ENCODE measurements at places on chromosomes 3 and 15.

DNA sequence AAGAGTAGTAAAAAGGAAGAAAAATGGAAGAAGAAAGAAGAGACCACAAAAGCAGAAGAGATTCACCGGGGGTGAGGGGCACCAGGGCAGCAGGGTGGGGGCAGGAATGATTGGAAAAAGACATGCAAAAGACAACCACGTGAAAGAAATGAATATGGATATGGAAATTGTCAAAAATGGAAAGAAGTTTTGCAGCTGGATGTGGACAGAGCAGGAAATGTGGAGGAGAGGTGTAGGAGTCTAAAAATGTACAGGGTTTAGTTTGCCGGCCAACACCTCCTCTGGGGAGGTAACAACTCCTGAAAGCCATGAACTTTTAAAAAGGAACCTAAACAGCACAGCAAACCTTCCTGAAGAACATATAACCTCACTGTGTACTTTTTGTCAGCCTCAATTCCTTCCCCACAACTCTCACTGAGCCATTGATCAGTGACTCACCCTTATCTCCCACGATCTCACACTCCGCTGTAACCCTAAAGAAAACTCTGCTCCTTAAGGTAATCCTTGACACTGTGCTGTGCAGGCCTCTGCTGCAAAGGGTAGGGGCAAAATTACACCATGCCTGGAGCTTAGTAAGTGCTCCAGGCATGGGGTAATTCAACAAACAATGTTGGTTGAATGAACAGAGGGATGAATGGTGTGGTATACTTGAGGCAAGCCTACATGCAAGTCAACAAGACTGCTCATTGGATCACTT lies 100.2 kb upstream of the BOC start:
- no peak for DNase-seq

DNA sequence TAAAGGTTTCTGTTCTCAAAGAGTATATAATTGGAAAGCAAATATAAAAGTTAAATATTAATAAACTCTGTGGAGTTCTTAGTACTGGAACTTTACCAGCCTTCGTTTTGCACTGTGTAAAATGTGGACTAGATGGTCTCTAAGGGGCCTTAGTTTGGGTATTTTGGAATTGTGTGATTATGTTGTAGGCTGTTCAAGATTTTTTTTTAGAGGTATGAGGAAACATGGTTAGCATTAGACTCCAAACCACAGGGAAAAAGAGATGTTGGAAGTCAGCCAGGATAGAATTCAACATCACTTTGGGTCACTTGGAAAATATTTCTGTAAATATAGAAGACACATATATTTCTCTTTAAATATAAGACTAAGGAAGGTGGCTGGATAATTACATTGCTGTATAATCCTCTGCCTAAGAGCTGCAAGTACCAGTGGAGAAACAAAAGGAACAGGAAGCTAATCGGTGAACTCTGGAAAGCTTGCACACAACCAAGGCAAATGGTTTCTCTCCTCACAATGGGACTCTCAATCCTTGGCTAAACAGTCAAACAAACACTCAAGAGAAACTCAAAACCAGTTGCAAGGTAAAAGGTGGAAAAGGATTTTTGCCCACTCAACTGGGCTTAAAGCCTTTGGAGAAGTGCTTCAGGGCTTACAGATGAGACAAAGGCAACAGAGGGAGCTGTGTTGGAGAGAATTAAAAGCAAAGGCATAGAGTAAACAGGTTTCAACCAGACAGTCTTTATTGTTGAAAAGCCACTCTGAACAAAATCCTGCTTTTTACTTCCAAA lies 141.7 kb downstream of the NR1D2 start:
- DNase-seq = peak; percentile 62

GRCh38 chr15:68425428-68426060 lies 6.4 kb downstream of the ITGA11 start:
- peak; percentile 51 for DNase-seq

GRCh38 chr3:115671761-115672455 lies 48.6 kb downstream of the GAP43 start:
- no peak for DNase-seq

GRCh38 chr3:10637342-10637741 lies 132.0 kb upstream of the ATP2B2 start:
- DNase-seq = no peak

- DNase-seq = peak; percentile 16
Measured at GRCh38 chr15:78567531-78567930, 2.2 kb downstream of the CHRNA5 start.

DNA sequence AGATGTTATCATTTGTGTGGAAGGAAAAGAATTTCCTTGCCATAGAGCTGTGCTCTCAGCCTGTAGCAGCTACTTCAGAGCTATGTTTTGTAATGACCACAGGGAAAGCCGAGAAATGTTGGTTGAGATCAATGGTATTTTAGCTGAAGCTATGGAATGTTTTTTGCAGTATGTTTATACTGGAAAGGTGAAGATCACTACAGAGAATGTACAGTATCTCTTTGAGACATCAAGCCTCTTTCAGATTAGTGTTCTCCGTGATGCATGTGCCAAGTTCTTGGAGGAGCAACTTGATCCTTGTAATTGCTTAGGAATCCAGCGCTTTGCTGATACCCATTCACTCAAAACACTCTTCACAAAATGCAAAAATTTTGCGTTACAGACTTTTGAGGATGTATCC lies 15.1 kb downstream of the KLHL24 start:
- no peak for DNase-seq

DNA sequence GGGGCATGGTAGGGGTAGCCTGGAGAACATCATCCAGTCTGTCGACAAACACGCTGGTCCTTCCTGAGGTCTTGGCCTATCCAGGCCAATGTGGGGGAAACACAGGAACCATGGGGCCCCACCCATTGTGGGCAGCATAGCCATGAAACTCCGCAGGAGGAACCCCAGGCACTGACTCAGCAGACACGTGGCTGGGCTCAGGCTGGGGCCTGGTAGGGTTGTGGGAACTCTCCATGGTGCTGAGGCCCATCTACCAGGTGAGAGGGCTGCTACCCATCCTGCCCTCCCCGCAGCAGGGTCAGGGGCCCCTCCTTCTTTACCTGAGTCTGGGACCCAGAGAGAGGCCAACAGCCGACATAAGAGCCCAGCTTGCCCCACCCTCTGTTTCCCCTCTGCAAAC lies 22.6 kb upstream of the CACNA2D2 start:
- DNase-seq = peak; percentile 75

GRCh38 chr15:40038275-40038637 lies 725 bp downstream of the SRP14 start:
- no peak for DNase-seq

- no peak for DNase-seq
Measured at GRCh38 chr3:122559906-122560305, 4.2 kb downstream of the PARP9 start.

DNA sequence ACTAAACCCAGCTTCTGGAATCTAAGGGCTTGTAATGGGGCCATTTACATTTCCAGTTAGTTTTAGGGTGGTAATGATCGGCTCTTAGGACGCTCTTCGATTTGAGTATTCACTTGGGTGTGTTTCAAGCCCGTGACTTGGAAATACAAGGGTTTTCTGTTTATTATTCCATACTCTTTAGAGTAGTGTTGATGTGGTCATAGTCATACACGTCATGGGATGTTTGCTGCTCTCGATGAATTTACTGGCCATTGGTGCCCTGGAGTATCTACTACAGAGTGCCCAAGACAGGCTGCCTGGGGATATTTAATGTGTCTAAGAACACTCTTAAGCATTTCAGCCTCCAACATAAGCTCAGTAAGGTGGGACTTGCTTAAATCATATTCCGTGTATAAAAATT lies 64.1 kb downstream of the PTPRG start:
- no peak for DNase-seq

DNA sequence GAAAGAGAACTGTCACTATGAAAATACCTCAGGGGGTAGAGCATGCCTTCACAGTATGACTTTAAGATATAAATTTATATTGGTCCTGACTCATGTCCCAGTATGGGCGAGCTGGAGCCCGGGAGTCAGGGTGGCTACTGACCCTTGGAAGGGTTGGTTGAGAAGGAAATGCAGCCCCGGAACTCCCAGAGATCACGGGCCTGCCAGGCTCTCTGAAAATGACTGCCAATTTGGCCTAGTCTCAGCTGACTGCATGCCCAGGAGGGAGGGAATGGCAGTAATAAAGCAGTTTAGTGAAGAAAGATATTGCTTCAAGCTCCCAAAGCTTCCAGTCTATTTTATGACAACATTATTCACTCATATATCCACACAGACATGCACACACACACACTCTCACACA lies 299.0 kb downstream of the NR2F2 start:
- DNase-seq = no peak

DNA sequence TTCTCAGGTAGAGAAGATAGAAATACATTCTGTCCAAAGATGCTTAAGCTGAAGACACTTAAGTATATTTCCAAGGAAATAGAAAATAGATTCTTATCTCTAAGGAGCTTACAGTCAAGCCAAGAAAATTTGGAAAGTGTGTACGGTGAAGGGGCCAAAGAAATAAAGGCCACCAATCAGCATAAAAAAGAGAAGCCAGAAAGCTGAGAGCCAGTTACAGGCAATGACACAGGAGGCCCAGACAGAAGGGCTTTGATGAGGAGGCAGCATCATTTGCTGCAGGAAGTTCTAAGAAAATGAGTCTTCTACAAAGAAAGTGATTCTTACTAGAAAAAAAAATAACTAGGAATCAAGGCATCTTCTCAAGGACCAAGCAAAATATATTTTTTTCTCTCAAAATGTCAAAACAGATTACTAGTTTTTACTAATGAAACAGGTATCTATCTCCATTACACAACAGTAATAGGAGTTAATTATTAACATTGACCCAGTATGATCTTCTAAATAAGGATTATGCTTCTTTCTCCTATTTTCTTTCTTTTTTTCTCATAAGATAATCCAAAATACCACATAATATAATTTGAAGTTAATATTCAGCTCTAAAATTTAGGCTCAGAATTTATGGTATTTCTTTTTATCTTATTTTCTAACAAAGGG lies 82.1 kb upstream of the PHLDB2 start:
- DNase-seq = no peak

DNA sequence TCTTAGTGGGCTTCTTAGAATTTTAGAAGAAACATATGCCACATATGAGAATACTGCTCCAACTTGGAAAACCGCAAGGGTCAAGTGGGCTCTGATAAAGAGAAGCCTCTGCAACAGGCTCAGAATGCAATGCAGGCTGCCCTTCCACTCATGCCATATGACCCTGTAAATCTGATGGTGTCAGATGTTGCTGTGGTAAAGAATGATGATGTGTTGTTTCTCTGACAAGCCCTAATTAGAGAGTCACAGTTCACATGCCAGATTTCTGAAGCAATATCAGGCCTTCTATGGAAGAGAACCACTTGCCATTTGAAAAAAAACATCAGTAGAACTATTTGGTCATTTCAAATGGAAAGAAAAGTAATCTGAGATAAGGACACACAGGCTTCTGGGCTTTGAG lies 749.6 kb downstream of the AGBL1 start:
- DNase-seq = peak; percentile 15

GRCh38 chr3:184368586-184369183 lies 7.2 kb downstream of the POLR2H start:
- DNase-seq = no peak

GRCh38 chr3:117526470-117527079 lies 817.0 kb downstream of the TUSC7 start:
- peak; percentile 70 for DNase-seq

GRCh38 chr15:50249704-50250103 lies 15.8 kb downstream of the HDC start:
- DNase-seq = no peak

- no peak for DNase-seq
Measured at GRCh38 chr3:42169579-42170120, 78.5 kb downstream of the TRAK1 start.

GRCh38 chr3:13455644-13456043 lies 24.5 kb upstream of the HDAC11 start:
- DNase-seq = no peak

DNA sequence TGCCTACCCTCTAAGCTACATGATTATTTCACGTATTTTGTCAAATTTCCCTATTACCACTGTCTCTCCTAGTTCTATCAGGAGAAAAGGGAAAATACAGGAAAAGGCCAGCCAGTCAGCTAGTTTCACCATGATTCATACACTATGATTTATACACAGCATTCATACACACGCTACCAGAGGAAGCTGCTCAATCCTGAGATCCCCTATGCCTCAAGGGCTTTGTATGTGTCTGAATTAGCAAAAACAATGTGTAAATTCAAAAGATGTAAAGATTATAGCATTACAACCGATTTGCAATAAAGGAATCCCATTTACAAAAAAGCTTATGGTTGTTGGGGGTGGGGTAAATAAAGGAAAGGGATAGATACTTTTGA lies 3.1 kb upstream of the ACKR4 start:
- no peak for DNase-seq

DNA sequence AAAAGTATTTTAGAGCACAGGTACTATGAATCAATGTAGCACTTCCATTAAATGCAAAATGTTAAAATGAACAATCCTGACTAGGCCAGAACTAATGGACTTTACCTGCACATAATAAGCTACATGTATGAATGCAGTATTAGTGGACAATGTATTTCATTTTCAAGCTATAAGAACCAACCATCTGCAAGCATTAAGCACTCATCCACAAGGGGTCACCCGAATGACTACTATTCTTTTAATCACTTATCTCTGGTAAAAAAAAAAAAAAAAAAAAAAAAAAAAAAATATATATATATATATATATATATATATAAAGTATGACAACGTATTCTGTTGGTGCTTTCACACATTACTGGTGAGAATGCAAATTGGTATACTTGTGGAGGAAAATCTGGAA lies 7.2 kb downstream of the HERC1 start:
- no peak for DNase-seq

- DNase-seq = peak; percentile 71
Measured at GRCh38 chr15:42921342-42921731, 759 bp upstream of the TTBK2 start.

DNA sequence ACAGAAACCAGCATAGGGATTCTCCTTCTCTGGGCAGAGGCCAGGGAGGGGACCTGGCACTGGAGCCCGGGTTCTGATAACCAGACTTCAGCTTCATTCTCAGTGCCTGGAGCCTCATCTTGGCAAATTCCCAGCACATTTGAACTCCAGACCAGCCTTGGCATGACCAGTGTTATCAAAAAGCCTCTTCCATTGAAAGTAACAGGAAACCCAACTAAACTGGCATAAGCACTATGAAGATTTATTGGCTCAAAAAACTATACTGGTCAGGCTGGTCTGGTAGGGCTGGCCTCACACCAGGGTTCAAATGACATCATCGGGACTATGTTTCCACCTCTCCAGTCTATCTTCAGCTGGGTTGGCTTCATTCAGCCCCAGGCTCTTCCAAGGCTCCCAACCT lies 48.1 kb upstream of the THUMPD3 start:
- DNase-seq = no peak

GRCh38 chr3:185561958-185562357 lies 9.6 kb upstream of the LIPH start:
- DNase-seq = no peak

- no peak for DNase-seq
Measured at GRCh38 chr3:155853214-155854140, 750 bp downstream of the SLC33A1 start.

- DNase-seq = no peak
Measured at GRCh38 chr3:46215810-46216414, 7.8 kb upstream of the CCR1 start.

- peak; percentile 98 for DNase-seq
Measured at GRCh38 chr3:108589081-108589997, at the start of the genes CIP2A and DZIP3. Gene CIP2A, minus strand, starts transcription at chr3:108589438. Its CDS starts 63 bp downstream, at chr3:108589375. Gene DZIP3, plus strand, starts transcription at chr3:108589722. Its CDS starts 15,685 bp downstream, at chr3:108605407.

GRCh38 chr3:64509206-64509605 lies 178.6 kb downstream of the ADAMTS9 start:
- no peak for DNase-seq

All from eye (tissue), 1 donor.